Activated CD4-positive, alpha-beta T cell treated with anti-CD3 and anti-CD28 coated beads, Interleukin-2, amount 50 U/mL, for 48 hours (primary cell): ENCODE measurements at places on chromosomes 7 and 10.

GRCh38 chr10:28853195-28853594 is 175.9 kb downstream of the BAMBI start:
- no peak for DNase-seq

- DNase-seq, result no peak
Observed at GRCh38 chr10:34426041-34426440, 389.1 kb downstream of the PARD3 start.

DNA sequence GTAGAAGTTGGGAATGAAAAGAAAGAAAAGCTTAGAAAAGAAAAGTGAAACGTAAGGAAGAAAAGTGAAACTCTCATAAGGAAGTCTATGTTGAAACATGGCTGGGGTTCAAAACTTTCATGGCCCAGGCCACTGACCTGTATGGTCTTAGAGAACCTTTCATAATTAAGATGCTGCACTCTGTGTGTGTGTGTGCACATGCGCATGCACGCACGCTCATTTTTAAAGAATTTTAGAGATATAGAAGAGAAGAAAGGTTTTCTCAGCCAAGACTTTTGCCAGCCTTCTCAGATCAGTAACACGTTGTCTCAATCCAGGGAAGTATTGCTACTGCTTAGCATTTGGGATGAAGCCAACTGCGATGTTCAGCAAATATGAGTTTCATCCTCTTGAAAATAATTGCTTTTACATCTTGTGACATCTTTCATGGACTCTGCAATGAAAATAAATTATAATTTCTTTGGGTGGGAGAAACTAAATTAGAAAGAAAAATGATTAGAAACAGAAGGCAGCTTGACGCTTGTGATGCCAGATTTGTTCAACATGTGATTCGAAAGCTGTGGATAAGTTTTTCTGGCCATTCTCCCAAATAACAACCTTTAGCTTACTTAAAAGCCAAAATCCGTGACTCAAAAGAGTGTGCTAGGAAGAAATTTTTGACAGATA is 16.2 kb upstream of the SLC26A4 start:
- no peak for DNase-seq

- DNase-seq, result no peak
Observed at GRCh38 chr10:114388275-114388674, 16.0 kb downstream of the AFAP1L2 start.

GRCh38 chr7:107742678-107743566 is 1.0 kb upstream of the CBLL1 start:
- DNase-seq, result peak; percentile 72

DNA sequence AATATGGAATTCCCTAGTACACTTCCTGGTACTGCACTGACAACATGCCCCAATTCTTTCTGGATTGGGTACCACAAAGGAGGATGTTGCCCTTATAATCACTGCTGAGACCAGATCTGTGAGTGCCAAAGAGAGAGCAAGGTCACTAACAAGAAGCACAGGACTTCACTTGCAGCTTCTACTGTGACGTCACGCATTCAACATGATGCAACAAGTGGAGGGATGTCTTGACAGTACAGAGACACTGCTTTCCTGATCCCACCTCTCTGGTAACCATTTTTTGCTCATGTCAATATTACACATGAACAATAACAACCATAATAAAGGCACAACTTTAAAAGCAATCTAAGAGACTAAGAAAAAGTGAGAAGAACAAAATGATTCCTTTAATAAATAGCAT is 414.1 kb upstream of the LRRN3 start:
- no peak for DNase-seq

DNA sequence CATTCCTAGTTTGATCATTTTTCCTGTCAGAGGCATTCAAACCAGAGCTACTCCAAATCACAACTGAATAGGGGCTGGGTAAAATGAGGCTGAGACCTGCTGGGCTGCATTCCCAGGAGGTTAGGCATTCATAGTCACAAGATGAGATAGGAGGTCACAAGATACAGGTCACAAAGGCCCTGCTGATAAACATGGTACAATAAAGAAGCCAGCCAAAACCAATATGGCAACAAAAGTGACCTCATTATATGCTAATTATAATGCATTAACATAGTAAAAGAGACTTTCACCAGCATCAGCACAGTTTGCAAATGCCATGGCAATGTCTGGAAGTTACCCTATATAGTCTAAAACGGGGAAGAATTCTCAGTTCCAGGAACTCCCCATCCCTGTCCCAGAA is 37.3 kb downstream of the TWIST1 start:
- DNase-seq, result no peak

DNA sequence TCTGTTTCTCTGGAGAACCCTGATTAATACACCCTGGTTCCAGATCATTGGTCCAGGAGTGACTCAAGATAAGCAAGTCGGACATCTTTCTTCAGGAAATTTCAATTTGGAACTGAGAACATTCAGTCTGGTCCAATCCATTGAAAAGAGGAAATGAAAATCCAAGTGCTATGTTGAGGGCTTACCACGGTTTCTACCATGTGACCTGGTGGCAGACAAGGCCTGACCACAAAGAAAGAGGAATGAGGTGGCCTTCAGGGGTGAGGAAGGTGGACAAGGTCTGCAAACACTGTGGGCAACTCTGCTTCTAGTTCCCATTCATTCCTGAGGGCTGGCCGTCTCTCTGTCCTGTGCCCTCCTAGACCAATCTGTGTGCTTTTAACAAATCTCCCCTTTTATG is 149.2 kb upstream of the GHITM start:
- no peak for DNase-seq

- no peak for DNase-seq
Observed at GRCh38 chr10:91210014-91210413, 10.4 kb upstream of the PCGF5 start.

DNA sequence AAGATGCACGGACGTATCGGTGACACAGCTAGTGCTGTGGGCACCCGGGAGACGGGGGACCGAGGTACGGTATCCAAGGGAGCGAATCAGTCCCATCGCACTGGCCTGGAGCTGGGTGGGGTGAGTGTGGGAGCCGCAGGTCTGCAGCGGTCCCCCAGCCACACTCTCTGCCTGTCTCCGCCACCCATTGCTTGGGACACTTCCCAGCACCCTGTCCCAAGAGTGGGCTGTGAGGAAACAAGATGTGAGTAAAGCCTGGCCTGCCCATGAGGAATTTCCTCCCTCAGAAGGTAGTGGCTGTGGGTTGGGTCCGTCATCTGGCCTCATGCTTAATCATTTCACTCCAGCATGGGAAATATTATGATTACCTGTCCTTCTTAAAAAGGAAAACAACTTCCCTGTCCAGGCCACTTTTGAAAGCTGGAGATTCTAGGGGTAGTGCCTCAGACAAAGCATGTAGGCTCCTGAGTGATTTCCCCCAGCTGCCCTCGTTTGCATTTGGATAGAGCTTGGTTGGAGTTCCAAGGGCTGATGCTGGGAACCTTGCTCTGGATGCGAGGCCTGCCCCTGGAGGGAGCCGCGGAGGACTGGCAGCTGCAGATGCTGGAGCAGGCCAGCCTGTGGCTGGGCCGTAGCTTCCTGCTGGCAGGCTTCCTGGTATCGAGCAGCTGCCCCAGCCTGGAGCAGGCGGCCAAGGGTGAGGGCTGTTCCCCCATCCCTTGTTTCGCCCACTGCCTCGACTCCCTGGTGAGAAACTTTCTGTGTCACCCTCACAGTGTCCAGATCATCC is 6.2 kb upstream of the ACTR3C start:
- no peak for DNase-seq
